ENCODE measurements at places on chromosomes 1 and 21. TPM values are rescaled to one million over a fixed set of nuclear protein-coding genes. Genes with fewer than 3 reads are reported as not detected.

GRCh38 chr1:201229771-201230635, 39.4 kb downstream of the IGFN1 start:
- no peak for DNase-seq

The ZNF648 gene
- not detected for total RNA-seq

The LCE1F gene
- total RNA-seq: not detected

The ABCA4 gene
- 1.9 TPM for total RNA-seq

The S100A7 gene
- total RNA-seq: not detected

All from lower lobe of right lung (tissue), 2 donors.